ENCODE measurements at places on chromosomes 11 and 22.
A peak's percentile ranks its signal among the peaks of the same experiment; 100 is the strongest.

DNA sequence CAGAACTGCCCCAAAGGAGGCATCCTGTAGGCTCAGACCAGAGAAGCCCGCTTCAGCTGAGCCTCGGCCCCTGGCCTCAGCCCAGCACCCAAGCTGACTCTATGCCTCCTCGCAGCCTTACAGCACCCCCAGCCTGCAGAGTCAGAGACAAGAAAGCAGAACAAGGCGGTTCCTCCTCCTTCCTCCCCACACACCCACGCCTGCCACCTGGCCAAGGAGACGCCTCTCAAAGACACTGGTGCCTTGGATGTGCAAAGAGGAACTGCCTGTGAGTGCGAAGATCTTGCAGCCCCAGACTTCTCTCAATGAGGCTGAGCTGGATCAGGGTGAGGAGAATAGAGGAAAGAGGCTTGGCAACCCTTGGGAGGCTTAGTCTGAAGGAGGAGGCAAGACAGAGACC is 60.2 kb downstream of the PDE2A start:
- no peak for DNase-seq

- no peak for DNase-seq
Measured at GRCh38 chr22:39664485-39665200, 94.1 kb downstream of the CACNA1I start.

- no peak for DNase-seq
Measured at GRCh38 chr11:38060136-38060535, 1462.1 kb upstream of the RAG2 start.

- DNase-seq, result no peak
Measured at GRCh38 chr11:12246147-12246546, 131.2 kb upstream of the PARVA start.

DNA sequence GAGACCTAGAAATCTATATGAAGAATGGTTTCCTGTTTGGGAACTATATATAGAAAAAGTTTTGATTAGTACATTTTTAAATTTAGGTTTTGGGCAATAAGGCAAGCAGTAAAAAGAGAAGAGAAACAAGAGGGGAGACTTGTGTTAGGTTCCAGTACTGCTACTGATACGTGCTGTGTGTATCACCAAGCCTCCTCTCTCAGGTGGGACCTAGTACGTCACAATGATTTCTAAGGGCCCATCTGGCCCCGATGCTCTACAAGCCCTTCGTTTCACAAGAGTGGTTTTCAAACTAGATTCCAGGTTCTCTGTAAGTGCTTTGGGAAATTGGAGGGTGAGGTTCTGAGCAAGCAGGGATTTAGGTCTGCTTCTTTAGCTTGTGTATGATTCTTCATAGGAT is 39.2 kb downstream of the USP35 start:
- DNase-seq, result no peak

- peak; percentile 48 for DNase-seq
Measured at GRCh38 chr11:64742889-64743590, 902 bp downstream of the RASGRP2 start.

DNA sequence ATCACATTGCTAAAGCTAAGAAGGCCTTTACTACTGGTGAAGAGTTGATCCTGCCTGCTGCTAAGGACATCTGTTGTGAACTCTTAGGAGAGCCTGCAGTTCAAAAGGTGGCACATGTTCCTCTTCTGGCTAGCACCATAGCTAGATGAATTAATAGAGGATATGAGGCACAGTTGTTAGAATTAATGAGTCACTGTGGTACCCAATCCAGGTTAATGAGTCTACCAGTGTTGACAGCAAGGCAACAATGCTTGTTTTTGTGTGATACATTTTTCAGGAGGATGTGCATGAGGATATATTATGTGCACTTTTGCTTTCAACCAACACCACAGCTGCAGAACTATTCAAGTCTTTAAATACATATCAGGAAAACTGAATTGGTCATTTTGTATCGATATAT is 12.0 kb downstream of the C11orf58 start:
- DNase-seq, result no peak

DNA sequence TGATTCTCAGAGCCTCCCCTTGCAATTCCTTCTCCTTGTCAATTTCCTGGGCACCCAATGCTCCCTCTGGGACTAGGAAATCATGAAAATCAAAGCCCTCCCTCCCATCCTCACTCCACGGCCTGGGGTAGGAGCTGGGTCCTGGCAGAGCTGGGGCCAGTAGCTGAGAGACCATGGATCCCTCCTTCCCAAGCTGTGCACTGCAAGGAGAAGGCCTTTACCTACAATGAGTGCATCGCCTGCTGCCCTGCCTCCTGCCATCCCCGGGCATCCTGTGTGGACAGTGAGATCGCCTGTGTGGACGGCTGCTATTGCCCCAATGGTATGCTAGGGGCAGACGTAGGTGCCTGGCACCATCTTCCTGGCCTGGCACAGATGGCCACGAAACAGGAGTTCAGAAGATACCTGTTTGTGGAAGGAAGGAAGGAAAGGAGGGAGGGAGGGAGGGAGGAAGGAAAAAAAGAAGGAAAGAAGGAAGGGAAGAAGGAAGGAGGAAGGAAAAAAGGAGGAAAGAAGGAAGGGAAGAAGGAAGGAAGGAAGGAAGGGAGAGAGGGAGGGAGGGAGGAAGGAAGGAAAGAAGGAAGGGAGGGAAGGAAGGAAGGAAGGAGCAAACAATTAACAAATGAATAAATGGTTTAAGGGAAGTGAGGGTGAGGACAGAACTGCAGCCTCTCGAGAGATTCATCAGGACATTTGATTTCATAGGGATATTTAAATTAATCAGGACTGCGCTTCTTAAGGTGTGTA is 12.5 kb downstream of the OTOG start:
- DNase-seq, result no peak

DNA sequence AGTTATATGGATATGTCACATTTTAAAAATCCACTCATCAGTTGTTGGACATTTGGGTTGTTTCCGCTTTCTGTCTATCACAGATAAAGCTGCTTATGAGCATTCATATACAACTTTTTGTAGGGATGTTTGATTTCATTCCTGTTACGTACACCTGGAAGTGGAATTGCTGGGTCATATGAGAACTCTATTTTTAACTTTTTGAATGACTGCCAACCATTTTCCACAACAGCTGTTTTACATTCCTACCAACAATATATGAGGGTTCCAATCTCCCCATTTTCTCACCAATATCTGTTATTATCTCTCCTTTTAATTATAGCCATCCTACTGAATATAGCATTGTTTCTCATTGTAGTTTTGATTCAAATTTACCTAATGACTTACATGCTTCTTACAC is 172.0 kb downstream of the UVRAG start:
- no peak for DNase-seq

DNA sequence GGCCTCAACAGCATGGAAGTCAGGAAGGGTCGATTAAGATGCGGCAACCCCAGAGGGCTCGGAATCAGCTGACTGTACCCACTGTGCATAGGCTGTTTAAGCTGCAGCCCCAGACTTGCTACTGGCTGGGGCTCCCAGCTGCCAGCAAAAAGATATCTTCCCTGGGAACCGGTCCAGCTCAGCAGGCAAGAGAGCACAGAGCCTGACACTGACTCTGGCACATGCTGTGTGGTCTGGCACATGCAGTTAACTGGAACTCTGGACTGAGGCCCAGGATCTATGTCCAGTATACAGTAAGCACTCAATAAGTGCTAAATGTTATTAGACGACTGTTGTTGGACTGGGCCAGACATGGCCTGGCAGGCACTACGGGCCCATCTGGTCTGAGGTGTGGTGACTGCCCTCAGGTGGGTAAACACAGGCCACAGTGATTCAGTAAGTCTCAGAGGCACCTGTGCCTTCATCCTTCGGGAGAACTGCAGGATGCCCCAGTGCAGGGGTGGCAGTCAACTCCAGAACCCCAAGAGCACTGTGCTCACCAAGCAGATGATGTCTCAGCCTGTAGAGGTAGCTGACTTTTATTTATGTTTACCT is 87.6 kb downstream of the LARGE1 start:
- no peak for DNase-seq

DNA sequence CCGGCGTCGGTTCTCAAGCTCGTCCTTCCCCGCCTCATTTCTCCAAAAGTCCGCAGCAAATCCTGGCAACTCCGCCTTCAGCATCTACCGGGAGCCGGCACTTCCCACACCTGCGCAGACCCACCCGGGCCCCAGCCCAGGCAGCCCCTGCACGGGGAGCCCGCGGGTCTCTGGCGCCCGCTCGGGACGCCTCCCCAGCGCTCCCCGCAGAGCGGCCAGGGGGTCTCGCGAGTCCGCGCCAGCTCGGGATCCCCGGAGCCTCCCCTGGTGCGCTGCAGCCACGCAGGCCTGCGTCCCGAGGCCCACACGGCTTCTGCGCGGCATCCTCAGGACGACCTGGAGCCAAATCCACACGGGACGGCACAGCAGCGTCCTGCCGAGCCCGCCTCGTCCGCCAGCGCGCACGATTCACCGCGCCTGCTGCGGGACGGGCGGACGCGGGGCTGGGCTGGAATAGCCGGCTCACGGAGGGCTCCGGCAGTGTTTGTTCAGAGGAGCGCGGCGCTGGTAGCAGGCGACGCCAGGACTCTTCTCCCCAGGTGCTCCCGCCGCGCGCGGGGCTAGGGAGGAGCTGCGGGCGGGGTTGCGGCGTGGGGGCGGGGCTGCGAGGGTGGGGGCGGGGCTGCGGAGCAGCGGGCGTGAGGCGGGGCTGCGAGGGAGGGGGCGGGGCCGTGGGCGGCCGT is 816 bp upstream of the PHRF1 start:
- no peak for DNase-seq

- peak; percentile 50 for DNase-seq
Measured at GRCh38 chr11:117535201-117535849, 207.7 kb downstream of the CEP164 start.

DNA sequence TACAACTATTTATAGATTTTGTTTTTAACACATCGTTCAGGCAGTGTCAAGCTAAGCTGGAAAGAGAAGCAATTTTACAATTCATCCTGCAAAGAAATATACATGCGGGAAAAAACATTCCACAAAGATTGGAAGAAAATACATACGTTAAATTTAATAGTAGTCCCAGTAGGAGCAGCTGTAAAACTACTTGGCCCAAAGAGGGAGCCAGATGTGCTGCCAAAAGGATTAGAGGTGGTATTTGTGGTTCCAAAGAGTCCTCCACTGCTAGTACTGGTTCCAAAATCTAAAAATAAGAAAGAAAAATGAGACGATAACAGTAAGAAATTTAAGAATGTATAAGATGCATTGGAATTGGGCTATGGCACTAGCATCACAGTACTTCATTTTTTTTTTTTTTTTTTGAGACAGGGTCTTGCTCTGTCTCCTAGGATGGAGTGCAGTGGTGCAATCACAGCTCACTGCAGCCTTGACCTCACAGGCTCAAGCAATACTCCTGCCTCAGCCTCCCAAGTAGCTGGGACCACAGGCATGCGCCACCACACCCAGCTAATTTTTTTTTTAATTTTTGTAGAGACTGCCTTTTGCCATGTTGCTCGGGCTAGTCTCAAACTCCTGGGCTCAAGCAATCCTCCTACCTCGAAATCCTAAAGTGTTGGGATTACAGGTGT is 21.5 kb downstream of the NUP98 start:
- DNase-seq, result no peak

DNA sequence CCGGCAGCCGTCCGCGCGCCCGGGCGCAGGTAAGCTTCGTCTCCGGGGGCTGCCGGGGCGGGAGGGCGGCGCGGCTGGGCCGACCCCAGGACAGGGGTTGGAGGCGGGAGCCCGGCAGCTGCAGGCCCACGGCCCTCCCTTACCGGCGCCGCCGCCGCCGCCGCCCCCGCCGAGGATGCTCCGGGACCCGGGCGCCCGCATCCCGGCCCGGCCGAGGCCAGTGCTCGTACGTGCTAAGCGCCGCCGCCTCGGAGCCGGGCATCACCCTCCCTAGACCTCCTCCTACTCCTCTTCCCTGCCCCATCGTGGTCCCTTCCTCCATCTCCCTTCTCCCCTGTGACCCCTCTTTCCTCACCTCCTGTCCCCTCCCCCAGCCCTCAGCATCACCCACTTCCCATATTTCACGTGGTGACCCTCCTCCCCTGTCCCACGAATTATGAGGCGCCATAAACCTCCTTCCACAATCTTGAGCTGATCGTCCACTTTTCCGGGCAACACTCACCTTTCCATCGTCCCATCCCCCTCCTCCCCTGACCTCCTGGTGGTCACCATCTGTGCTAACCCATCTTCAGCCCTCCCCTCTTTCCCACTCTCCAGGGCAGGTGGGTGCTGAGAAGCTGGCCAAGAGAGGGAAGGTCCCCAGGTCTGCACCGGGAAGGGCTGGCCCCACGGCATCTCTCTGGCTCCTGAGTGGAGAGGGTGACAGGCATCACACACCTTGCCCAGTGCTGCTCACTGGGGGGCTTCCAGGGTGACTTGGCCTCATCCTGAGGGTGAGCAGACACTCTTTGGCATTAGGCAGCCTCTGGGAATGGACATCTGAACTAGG is 612 bp downstream of the ASPHD2 start:
- DNase-seq, result no peak

DNA sequence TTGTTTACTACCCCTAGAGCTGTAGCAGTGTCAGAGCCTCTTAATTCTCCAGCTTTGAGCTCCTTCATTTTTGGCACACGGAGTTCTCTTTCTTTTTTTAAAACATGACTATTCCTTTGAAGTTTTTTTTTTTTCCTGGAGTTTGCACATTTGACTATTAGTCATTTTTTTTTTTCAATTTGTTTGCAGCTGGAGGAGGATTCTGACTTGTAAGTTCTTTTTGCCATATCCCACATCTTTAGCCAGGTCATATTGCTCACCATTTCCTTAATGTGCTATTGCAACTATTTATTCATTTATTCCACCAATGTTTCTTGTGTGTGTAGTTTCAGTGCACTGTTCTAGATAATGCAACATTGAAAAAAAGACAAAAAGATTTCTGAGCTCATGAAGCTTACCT is 166.3 kb upstream of the ARHGAP20 start:
- no peak for DNase-seq

GRCh38 chr11:46475926-46476545 is 84.5 kb upstream of the CHRM4 start:
- DNase-seq, result no peak

DNA sequence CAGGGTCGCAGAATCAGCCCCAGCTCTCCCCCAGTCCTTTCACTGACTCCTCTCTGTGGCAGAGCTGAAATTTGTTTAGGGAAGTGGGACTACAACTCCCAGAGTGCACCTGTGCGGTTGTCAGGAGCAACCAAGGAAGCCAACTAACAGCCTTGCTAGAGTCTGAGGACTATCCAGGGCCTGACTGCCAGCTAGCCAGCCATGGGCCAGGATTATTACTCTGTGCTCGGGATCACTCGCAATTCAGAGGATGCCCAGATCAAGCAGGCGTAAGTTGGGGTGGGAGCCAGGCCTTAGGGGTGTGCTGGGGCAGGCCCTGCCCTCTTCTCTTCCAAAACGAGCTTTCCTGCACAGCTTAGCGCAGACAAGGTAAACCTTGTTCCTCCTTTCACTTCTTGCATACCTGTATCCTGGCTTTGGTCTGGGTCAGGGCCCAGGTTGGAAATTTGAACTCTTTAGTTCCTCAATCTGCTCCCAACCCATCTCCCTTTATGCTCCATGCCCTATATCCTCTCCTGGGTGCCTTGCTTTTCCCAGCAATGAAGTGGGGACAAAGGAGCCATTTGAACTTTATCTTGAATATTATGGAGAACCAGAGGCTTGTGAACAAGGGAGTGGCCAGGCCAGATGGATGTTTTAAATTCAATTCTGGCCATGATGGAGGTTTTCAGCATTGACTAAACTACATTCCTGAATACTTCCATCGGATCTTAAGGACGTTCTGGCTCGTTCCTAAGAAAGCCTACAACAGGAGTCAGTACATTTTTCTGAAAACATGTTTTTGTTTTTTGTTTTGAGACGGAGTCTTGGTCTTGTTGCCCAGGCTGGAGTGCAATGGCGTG is at the start of gene DNAJB13:
Gene DNAJB13 (plus strand): TSS at position 158 of the 842 bp plus-strand sequence. CDS start 44 bp downstream, at position 202.
- DNase-seq, result no peak
